ENCODE measurements at places on chromosomes 7 and 10. TPM values are rescaled to one million over a fixed set of nuclear protein-coding genes. Genes with fewer than 3 reads are reported as not detected.

DNA sequence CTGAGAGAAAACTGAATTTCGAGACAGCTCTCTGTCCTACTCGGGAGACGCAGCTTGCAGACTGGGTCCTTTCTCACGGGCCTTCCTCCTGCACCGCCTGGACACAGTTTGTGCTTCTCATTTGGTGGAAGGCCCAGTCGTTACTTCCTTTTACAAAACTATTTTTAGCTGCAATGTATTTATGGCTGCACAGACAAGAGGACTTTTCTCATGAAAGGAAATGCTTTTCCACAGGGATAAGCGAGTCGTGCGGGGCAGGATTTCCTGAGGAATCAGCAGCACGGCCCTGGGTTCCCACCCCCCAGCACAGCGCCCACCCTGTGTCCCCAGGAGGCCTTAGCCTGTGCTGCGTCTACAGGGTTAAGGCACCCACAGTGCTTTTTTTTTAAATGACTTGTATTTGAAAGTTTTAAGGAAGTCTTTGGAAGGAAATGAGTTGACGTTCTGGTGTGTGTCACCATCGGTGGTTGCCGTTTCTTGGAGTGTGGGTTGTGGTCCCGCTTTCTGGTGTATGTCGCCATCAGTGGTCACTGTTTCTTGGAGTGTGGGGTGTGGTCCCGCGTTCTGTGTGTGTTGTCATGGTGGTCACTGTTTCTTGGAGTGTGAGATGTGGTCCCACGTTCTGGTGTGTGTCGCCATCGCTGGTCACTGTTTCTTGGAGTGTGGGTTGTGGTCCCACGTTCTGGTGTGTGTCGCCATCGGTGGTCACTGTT lies 50.9 kb downstream of the INPP5A start:
- no peaks in the 10 kb centered on the region for H3K27me3 ChIP-seq
- H3K27ac ChIP-seq, result peak overlapping the region; percentile 59
- H3K4me3 ChIP-seq, result no peak overlapping the region
- DNase-seq, result no peak
- H3K36me3 ChIP-seq, result no peaks in the 10 kb centered on the region

DNA sequence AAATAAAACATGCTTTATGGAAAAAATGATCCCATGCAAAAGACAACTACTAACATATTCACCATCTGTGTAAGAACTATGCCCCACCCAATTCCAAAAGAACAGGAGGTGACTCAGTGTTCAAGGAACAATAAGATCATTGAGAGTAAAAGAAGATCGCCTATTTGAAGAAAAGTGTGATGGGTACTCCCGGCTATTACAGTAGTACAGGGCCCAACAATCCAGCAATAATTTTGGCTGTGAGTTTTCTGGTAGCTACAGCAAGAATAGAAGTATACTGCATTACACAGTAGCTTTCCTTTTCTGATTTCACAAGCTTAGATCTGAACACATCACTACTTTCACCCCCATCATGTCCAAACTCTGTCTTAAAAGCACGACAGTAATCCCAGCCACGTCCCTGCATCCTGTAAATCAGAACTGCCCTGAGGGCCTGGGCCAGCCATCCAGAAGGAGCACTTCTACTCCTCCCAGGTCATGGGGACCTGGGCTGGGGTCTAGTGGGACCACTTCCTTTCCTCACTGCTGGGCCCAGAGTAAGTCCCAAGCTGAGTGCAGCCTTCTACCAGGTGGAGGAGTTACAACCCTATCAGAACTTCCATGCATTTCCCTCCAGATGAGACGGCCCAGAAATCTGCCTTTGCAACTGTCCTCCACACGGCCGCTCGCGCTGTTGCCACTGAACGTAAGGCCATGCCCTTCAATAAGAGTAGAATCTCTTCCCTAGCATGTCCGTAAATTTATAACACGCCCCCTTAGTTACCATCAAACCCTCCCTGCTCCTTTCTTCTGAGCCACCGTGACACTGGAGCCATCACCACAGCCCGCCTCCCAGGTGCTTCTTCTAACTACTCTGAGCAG lies 7.9 kb downstream of the ESYT2 start:
- H3K27me3 ChIP-seq, result no peaks in the 10 kb centered on the region
- no peak for DNase-seq
- H3K4me3 ChIP-seq, result no peak overlapping the region
- no peak overlapping the region for H3K27ac ChIP-seq
- H3K36me3 ChIP-seq, result no peaks in the 10 kb centered on the region

GRCh38 chr10:117596706-117597105 lies 54.2 kb downstream of the EMX2 start:
- H3K27me3 ChIP-seq, result no peaks in the 10 kb centered on the region
- no peaks in the 10 kb centered on the region for H3K36me3 ChIP-seq
- H3K4me1 ChIP-seq, result no peaks in the 10 kb centered on the region
- no peak for DNase-seq

- H3K27ac ChIP-seq, result no peak overlapping the region
- H3K36me3 ChIP-seq, result no peaks in the 10 kb centered on the region
- no peak for DNase-seq
- no peaks in the 10 kb centered on the region for H3K4me1 ChIP-seq
These were observed 402.0 kb upstream of the NRG3 start for GRCh38 chr10:81472927-81473470.

GRCh38 chr7:9250876-9251275 lies 817.5 kb downstream of the NXPH1 start:
- no peak overlapping the region for H3K27ac ChIP-seq
- no peaks in the 10 kb centered on the region for H3K4me1 ChIP-seq
- H3K27me3 ChIP-seq, result no peaks in the 10 kb centered on the region
- H3K4me3 ChIP-seq, result no peak overlapping the region

- no peak overlapping the region for H3K4me3 ChIP-seq
- no peak for DNase-seq
- H3K36me3 ChIP-seq, result no peaks in the 10 kb centered on the region
- no peaks in the 10 kb centered on the region for H3K27me3 ChIP-seq
- H3K27ac ChIP-seq, result no peak overlapping the region
These were observed 77.8 kb upstream of the NRP1 start for GRCh38 chr10:33412241-33412640.

DNA sequence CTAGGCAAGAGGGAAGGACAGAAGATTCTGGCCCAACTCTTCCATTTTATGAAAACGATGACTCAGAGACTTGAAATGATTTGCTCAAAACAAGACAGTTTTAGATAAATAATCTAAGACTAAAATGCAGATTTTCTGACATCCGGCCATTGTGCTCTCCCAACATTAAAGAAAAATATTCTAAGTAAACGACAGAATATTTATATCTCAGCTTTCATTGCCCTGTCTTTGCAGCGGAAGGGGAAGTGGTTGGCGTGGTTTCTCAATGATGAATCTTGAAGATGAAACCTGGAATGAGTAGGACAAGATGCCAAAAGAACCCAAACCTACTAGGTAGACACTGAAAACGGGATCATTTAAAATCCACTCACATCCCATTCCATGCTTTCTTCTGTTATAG lies 28.9 kb upstream of the NPY start:
- H3K4me3 ChIP-seq, result no peak overlapping the region
- no peaks in the 10 kb centered on the region for H3K36me3 ChIP-seq
- no peaks in the 10 kb centered on the region for H3K4me1 ChIP-seq
- no peaks in the 10 kb centered on the region for H3K27me3 ChIP-seq
- H3K27ac ChIP-seq, result no peak overlapping the region
- no peak for DNase-seq

Gene VAX1
- polyA plus RNA-seq, result not detected

Gene CALHM1
- not detected for polyA plus RNA-seq

Gene SCART1
- 0.37 TPM for polyA plus RNA-seq
